ENCODE measurements at places on chromosomes 7 and 10. TPM values are rescaled to one million over a fixed set of nuclear protein-coding genes. Genes with fewer than 3 reads are reported as not detected.
A peak's percentile ranks its signal among the peaks of the same experiment; 100 is the strongest.

DNA sequence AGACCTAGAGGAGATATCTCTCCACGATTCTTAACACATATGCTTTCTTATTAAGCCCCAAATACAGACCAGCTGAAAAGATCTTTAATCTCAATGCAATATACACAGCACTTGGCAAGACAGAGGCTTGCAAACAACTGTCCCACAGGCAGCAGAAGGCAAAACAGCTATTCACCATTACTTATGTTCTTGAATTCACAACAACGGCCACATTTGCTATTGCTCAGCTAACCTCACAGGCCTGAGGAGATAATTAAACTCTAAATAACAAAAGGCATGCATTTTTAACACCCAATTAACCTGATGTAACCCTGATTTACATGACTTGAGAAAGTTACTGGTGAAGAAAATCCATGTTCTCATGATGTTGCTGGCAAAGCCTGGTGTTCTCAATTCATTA is 216.4 kb downstream of the CRPPA start:
- no peak for DNase-seq

- no peak for DNase-seq
These were observed 2.5 kb upstream of the RHBDD2 start for GRCh38 chr7:75876126-75876881.

DNA sequence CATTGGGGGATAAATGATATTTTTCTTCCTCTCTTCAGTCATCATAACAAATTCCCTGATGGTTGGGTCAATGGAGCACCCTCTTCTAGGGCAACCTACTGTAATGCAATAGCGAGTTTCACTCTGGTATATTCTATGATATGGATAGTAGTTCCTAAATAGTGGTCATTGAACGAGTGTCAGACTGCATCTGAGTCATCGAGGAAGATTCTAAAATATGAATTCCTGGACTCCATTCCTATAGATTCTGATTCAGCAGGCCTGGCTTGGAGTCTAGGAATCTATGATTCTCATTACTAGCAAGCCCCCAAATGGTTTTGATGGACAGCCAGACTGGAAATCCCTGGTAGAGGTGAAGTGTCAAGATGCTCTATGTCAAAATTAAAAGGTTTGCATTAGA is 254.5 kb downstream of the BUB3 start:
- no peak for DNase-seq

- peak; percentile 74 for DNase-seq
These were observed 4.8 kb downstream of the KLF6 start for GRCh38 chr10:3780021-3780770.

- DNase-seq = no peak
These were observed 33.8 kb downstream of the SLC26A4 start for GRCh38 chr7:107694386-107694785.

DNA sequence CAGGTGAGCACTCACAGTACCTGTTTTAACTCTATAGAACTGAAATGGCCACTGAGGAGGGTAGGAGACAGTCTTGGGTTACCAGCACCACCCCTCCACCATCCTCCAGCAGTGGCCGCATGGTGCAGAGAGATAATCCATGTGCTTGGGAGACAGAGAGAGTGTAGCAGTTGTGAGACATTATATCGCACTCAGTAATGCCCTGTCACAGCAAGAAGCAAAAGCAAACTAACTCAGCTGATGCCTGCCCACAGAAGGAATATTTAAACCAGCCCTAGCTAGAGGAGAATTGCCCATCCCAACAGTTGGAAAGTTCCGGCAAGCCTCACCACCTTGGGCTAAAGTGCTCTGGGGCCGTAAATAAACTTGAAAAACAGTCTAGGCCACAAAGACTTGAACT is 58.8 kb upstream of the HBP1 start:
- DNase-seq = no peak

- DNase-seq = no peak
These were observed 22.5 kb upstream of the ANTXRL start for GRCh38 chr10:46264336-46264735.

DNA sequence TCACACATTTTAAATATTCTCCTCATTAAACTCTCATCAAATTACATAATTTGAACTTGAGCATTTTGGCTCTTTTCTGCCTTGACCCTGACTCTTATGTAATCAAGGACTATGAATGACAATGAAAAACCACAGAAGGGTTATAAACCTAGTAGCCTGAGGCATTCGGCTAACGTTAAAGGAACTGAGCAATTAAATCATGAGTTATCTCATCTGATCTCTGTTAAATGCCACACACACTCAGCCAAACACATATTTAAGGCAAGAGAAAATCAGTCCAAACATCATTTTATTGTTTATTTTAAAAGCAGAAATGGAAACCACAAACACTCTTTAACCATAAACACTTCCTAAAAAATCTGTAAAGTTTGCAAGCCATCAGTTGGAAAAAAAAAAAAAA is 204.3 kb downstream of the DGKI start:
- DNase-seq = no peak

DNA sequence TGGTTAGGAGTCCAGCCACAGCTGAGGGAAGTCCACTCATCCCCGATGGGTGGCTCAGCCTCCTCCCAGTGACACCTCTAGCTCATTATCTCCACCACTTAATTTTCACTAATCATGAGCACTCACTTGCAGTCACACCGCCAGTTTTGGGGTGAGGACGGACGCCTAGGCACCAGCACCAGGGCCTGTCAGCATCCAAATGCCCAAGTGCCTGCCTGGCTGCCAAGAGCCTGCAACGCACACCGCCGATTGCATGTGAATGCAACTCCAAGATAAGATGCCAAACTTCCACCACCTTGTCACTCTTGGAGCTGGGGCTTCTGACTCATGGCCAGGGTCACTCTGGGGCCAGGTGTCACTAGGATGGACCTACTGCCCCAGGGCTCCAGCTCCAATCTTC is 24.4 kb upstream of the SMARCD3 start:
- DNase-seq = no peak

- no peak for DNase-seq
These were observed 22.7 kb upstream of the FRMD4A start for GRCh38 chr10:14353291-14353913.

DNA sequence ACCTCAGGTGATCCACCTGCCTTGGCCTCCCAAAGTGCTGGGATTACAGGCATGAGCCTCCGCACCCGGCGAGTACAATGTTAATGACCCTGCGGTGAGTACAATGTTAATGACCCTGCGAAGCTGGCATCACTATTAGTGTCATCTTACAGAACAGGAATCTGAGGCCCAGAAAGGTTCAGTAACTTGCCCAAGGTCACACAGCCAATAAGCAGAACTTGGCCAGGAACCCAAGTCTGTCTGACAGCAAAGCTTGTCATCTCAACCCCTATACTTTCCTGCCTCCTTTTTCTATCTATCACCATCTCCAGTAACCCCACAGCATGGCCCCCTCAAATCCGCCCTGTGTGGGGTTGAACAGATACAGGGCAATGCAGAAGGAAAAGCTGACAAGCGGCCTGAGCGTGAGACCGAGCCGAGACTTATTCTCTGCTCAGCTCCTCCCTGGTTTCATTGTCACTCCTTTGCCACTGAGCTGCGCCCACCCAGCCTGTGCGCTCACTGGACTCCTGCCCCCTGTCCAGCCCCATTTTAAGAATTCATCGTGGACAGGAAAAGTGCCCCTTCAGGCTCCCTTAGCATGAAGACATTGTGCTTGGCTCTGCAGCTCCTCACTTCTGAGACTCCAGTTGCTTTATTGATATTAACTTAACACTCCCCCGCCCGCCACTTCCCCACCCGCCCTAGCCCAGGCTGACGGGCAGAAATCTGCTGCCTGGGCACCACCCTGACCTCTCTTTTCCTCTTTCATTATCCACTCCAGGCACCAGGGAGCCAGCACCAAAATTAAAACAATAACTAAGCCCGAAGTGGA is 58.1 kb upstream of the LBX1 start:
- no peak for DNase-seq

DNA sequence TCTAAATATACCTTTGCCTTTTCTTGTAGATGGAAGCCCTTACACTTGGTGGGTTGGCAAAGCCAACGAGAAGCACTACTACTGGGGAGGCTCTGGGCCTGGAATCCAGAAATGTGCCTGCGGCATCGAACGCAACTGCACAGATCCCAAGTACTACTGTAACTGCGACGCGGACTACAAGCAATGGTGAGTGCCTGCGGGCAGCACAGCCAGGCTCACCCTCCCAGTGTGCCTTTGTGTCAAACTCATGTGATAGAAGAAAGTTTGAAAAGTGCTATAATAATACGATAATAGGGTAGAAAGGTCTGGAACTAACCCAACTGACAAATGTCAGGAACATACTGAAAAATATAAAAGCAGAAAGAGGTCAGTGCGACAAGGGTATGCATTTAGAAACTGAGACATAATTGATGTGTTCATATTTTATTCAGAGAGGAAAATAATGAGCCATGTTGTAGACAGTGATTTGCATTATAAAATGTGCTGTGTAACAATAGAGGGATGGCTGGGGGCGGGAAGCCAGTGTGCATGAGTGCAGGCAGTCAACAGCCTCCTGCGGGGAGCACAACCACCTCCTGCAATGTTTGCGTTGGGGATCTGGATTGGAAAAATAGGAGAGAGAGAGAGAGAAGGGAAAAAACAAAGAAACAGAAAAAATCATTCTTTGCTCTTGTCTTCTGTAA is 686.9 kb upstream of the C7orf33 start:
- DNase-seq = no peak

DNA sequence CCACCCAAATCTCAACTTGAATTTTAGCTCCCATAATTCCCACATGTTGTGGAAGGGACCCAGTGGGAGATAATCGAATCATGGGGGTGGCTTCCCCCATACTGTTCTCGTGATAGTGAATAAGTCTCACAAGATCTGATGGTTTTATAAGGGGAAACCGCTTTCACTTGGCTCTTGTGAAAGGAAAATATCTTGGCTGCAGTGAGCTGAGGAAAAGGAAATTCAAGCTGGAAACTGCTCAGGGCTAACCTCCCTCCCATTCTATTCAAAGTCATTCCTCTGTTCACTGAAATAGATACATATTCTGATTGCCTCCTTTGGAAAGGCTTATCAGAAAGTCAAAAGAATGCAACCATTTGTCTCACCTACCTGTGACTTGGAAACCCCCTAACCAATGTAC is 15.8 kb downstream of the CYCS start:
- DNase-seq = no peak

GRCh38 chr7:48251766-48252165 is 80.5 kb downstream of the ABCA13 start:
- no peak for DNase-seq

The HTR5A gene
- not detected for total RNA-seq

The ADRB1 gene
- total RNA-seq = 2.2 TPM

The BZW2 gene
- 26.9 TPM for total RNA-seq

The MYOF gene
- total RNA-seq = 26.8 TPM

The SMKR1 gene
- not detected for total RNA-seq

The CTNNA3 gene
- 0.51 TPM for total RNA-seq

The ADCK2 gene
- total RNA-seq = 17.7 TPM

The CLIP2 gene
- total RNA-seq = 17.4 TPM
